HT-29 (cell line): ENCODE measurements at places on chromosomes 3 and 15.

- DNase-seq = no peak
Measured at GRCh38 chr3:123899300-123899865, 15.3 kb upstream of the MYLK start.

- peak; percentile 10 for DNase-seq
Measured at GRCh38 chr3:159654183-159655134, 334.2 kb upstream of the IL12A start.

- no peak for DNase-seq
Measured at GRCh38 chr3:138093721-138094120, 21.7 kb downstream of the DZIP1L start.

GRCh38 chr15:36004891-36005490 lies 459.0 kb upstream of the DPH6 start:
- DNase-seq = no peak

- DNase-seq = no peak
Measured at GRCh38 chr3:71018799-71019198, 564.7 kb downstream of the FOXP1 start.

DNA sequence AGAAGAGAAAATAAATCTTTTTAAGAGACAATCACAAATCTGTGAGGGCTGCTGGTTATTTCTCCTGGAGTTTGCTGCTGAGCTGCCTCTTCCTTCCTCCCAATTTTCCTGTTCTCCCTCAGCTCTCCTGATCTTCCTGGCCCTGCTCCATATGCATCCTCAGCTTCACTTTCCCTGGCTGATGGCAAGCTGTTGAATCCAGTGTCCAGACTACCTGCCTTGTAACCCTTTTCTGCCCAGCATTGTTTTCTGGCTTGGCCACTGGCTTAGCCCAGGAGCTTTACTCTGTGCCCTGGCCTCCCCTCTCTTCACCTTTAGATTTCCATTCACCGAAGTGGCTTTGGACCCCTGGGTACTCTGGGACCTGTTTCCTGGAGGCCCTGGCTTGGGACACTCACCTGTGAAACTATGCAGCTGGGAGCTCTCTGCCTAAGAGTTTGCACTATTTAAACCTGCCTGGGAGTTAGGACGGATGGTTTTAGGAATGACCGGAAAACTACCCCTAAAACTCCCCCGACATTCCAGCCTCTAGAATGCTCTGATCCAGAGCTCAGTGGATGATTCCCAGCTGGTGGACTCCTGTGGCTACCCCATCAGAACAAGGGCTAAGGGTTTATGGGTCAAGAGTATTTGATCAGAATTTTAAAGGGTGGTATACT lies 90.0 kb downstream of the RBPMS2 start:
- DNase-seq = no peak

- no peak for DNase-seq
Measured at GRCh38 chr3:12818773-12819172, 22.3 kb downstream of the CAND2 start.

DNA sequence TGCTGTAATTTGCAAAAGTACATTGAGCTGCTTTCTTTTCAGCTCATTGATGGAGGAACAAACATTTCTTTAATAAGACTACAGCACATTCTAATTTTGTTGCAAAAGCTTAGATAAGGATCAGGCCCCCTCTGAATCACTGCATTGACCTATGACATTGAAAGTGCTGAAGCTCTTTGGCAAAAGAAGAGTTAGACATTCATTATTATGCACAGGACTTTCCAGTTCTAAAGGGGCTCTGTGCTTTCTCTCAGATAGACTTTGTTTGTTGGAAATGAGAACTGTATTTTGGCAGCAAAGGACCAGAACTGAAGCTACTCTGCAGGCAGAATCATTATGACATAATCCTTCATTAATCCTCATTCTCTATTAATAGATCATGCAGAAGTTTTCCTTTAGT lies 252.9 kb upstream of the SOX2 start:
- no peak for DNase-seq

DNA sequence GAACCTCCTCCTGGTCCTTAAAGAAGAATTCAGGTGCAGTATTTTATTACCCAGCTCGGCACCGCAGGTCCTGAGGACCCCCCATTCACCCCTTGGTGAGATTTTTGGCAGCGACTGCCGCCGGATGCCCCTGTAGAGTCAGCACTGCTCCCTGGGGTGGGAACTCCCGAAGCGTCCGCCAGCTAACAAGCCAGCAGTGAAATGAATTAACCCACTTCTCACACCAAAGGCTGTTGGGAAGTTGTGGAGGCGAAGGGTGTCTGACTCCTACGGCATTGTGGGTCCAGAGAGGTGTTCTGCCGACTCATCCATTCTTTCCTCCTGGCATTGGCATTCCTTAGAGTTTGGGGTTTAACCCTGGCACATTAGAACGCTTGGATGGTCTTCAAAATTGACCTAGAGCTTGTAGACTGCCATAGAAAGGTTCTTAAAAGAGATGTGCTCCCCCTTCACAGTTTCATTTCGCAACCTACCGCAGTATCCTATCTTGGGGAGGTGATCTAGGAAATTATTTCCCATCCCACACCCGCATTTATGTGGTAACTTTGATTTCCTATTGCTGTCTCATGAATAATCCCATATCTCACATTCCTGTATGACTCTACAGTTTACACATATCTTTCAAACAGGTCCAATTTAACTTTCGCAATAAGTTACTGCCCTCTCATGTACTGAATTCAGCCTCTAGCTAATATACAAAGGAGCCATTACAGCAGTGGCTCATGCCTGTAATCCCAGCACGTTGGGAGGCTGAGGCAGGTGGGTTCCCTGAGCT lies 879 bp upstream of the EIF5A2 start:
- peak; percentile 49 for DNase-seq

- no peak for DNase-seq
Measured at GRCh38 chr3:10740954-10741353, 75.1 kb upstream of the SLC6A11 start.

DNA sequence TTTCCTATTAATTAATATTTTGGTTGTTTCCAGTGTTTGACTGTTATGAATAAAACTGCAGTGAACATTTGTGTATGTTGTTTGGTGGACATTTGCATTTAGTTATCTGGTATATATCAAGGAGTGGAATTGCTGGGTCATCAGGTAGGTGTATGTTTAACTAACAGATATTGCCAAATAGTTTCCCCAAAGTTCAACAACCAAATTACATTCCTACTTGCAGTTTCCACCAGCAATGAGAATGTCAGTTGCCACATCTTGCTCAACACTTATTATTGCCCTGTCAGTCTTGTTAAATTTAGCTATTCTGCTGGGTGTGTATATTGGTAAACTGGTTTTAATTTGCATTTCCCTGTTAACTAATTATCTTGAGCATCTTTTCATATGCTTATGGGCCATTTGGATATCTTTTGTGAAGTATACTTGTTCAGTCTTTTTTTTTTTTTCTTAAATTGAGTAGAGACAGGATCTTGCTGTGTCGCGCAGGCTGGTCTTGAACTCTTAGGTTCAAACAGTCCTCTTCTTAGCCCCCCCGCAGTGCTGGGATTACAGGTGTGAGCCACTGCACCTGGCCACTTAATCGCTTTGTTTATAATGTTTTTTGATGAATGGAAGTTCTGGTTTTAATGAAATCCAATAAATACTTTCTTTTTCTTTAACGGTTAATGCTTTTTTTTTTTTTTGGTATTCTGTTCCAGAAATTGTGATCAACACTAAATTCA lies 7.9 kb downstream of the FEM1B start:
- no peak for DNase-seq

DNA sequence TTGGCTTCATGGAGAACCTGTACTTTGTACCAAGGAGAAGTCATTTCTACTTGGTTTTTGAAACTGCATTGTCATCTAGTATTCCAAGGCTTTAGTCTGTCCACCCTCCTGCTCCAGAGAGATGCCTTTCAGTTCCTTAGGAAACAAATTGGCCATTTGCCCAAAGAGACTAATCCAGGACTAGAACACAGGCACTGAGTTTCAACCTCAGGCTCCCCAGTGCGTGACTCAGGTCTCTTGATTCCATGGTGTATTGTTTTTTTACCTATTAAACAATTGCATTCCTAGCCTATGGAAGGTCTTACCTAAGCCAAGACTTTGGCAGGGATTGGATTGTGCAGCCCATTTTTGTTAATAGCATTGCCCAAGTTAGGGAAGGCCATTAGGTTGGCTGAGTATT lies 214.8 kb upstream of the CTDSPL start:
- DNase-seq = no peak

GRCh38 chr3:4721511-4721911 lies 228.4 kb downstream of the ITPR1 start:
- no peak for DNase-seq

DNA sequence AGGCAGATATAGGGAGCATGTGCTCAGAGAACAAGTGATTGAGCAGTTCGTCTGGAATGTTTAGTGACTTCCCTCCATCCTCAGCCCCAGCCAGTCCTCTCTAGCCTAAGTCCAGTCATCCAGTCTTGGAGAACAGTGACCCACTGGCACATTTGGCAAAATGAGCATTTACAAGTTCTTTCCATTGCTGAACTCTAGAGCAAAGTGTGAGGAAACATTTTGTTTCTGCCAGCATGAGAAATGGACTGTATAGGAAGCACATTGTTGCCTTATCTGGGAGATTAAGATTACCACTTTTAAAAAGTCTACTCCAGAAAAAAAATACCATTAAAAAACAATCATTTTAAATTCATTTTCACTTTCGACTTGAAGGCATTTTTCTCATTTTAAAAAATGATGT lies 353.6 kb downstream of the SHQ1 start:
- no peak for DNase-seq

DNA sequence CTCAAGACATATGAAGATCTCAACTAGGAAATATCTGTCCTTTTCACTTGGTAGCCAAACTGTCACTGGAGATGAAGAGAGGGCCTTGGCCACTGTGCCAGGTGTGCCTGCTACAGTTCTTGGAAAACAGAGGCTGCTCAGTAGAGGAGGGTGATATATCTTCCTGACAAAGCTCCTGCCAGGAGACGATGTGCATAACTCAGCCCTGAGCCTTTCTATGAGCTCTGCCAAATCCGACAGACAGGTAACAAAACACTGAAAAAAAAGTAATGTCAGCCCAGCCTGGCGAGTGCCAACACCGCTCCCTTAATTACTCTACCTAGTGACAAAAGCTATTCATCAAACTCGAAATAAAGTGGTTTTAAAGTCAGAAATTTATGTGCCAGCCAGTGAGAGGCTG lies 123.2 kb downstream of the MFSD1 start:
- DNase-seq = no peak

DNA sequence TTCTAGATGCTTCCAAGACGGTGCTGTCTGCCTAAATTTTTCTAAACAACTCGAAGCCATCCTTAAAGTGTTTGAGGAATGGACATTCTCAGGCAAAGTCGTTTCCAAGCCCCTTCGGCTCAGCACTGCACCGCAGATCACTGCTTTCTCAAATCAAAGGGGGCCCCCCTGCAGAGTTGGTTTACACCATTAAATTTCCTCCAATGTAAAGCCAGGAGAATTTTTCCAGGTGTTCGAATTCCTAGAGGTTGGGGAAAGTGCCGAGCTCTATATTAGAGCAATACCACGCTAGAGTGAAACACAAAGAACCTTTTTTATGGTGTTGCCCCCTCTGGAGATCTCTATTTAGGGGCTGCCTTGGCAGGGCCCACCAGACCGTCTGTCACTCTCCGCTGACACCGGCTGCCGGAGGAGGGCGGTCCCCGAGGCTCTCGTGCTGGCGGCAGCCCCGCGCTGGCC lies 277.9 kb upstream of the NR2F2 start:
- no peak for DNase-seq

DNA sequence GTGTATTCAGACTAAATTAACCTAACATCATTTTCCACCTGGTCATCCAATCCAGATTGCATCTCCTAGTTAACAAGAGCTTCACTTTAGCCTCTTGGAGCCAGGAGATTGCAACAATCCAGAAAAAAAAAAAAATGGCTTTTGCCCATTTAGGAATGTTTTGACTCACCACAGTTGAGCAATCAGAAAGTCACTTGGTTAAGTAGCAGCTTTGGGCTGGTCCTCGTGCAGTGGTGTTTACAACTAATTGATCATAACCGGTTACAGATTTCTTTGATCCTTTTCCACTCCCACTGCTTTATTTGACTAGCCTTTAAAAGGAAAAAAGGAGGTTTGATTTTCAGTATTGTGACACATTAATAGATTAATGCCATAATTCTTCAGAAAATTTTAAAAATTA lies 688.8 kb upstream of the CCDC54 start:
- DNase-seq = no peak

GRCh38 chr15:90000186-90001001 lies 730 bp upstream of the ZNF710 start:
- peak; percentile 53 for DNase-seq

GRCh38 chr3:193929921-193930646 lies 205.9 kb upstream of the HES1 start:
- no peak for DNase-seq

- no peak for DNase-seq
Measured at GRCh38 chr3:151404316-151404715, 19.8 kb upstream of the P2RY12 start.

GRCh38 chr3:122991236-122991985 lies 36.2 kb downstream of the SEMA5B start:
- DNase-seq = no peak

GRCh38 chr15:38861108-38861507 lies 296.5 kb upstream of the RASGRP1 start:
- no peak for DNase-seq

GRCh38 chr3:112984485-112984884 lies 6.3 kb upstream of the GTPBP8 start:
- DNase-seq = no peak

GRCh38 chr15:98648654-98649471 lies 524 bp downstream of the IGF1R start:
- peak; percentile 58 for DNase-seq

- DNase-seq = no peak
Measured at GRCh38 chr3:72543246-72543645, 305.0 kb downstream of the SHQ1 start.

- no peak for DNase-seq
Measured at GRCh38 chr15:76127880-76128279, 68.1 kb downstream of the TMEM266 start.

GRCh38 chr3:54083921-54084320 lies 38.4 kb upstream of the CACNA2D3 start:
- DNase-seq = no peak

DNA sequence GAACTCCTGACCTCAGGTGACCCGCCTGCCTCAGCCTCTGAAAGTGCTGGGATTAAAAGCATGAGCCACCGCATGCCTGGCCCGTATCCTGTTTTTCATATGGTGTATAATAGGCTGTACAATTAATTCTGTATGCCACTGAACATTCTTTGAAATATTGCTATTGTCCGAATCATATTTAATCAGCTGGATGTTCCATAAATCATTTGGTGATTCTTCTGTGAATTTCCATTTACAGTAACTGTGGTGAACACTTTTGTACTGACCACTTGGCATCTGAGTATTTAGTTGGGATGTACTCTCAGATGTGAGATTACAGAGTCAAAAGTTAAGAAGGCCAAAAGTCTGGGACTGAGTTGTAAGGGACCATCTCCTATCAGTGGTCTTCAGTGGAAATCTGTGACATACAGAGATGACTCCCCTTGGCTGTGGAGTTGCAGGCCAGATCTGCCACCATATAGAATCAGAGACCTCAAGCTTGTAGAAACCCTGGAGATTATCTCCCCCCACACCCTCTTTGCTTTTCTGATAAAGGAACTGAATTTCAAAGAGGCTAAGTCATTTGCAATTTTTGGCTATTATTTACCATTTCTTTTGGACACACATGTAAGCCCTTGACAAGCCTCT lies 25.7 kb upstream of the DYNC1LI1 start:
- DNase-seq = no peak
